ENCODE measurements at places on chromosomes 2 and 18.

DNA sequence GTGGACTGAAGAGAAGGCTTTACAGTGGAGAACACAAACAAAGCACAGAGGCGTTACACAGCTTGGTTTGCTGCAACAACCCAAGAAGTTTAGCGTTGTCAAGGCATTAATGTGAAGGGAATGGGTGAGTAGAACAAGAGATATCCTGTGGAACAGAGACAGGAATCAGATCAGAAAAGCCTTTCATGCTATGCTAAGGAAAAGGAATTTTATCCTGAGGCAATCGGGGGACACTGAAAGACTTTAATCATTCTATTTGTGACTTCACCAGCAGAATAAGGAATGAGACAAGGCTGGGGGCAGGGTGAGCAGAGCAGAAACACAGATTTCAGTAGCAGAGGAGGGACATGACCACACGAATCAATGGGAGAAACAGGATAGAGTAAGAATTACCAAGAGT is 600.7 kb downstream of the IRS1 start:
- DNase-seq, result no peak

DNA sequence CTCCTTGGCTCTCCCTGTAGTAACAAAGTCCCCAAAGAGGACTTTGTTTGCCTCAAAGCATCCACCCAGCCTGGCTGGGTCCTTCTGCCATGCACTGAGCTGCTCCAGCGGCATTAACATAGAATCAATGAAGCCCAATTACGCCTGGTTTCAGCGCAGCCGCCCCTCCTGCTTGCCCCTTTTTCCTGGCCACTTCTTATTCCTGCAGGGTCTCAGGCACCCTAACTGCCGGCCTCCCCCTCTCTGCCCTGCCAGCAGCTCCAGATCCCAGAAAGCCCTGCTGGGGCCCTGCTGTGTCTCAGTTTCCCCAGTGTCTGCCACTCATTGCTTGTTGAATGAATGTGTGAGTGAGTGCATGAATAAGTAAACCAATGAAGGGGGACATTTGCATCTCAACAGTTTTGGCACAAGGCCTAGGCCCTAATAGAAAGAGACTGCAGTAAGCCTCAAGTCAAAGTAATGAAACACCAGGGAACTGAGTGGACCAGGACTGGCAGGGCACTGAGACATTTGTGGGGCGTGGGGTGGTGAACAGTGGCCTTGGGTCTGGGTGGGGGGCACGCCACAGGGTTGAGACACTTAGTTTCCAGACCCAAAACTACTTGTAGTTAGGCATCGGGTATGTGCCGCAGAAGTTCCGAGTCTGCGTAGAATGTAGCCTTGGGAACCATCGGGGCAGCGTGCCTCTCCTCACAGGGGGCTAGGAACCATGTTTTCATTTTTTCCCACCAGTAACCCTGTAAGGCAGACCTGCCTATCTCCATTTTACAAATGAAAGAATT is 60.6 kb downstream of the SMAD7 start:
- no peak for DNase-seq

DNA sequence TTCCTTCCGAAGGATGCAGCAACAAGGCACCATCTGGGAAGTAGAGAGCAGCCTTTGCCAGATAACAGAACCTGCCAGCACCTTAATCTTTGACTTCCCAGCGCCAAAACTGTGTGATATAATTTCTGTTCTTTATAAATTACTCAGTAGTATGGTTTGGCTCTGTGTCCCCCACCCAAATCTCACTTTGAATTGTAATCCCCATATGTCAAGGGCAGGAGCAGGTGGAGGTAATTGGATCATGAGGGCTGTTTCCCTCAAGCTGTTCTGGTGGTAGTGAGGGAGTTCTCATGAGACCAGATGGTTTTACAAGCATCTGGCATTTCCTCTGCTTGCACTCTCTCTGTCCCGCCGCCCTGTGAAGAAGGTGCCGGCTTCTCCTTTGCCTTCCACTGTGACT is 899.9 kb downstream of the TRIB2 start:
- no peak for DNase-seq

GRCh38 chr2:37083873-37084794 is at the start of the genes GPATCH11 and HEATR5B:
GPATCH11 (plus strand) TSS chr2:37084518; CDS start chr2:37088382, 3,864 bp downstream.
HEATR5B (minus strand) TSS chr2:37084372; CDS start chr2:37083414, 958 bp downstream.
- peak; percentile 96 for DNase-seq

- DNase-seq, result no peak
Observed at GRCh38 chr2:173684896-173685459, 280.2 kb downstream of the SP3 start.
